ENCODE measurements at places on chromosomes 13 and 19.

- no peak for DNase-seq
Measured at GRCh38 chr13:107421951-107422350, 793.4 kb downstream of the LIG4 start.

DNA sequence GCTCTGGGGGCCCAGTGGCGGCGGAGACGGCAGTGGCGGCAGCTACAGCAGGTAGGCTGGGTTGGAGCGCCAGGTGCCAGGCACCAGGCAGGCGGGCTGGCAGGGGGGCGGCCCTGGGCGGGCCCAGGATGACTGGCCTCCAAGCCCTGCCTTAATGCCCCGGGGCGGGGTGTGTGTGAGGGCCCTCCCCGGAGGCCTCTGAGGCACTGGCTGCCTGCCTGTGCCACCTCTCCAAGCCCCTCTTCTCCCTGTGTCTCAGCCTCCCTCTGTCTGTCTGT, at the start of gene KLK11:
Gene KLK11 (minus strand): TSS at position 63 of the 278 bp plus-strand sequence. CDS start 985 bp downstream, outside the sequence.
- no peak for DNase-seq

- no peak for DNase-seq
Measured at GRCh38 chr13:75224053-75224742, 257.8 kb downstream of the TBC1D4 start.

DNA sequence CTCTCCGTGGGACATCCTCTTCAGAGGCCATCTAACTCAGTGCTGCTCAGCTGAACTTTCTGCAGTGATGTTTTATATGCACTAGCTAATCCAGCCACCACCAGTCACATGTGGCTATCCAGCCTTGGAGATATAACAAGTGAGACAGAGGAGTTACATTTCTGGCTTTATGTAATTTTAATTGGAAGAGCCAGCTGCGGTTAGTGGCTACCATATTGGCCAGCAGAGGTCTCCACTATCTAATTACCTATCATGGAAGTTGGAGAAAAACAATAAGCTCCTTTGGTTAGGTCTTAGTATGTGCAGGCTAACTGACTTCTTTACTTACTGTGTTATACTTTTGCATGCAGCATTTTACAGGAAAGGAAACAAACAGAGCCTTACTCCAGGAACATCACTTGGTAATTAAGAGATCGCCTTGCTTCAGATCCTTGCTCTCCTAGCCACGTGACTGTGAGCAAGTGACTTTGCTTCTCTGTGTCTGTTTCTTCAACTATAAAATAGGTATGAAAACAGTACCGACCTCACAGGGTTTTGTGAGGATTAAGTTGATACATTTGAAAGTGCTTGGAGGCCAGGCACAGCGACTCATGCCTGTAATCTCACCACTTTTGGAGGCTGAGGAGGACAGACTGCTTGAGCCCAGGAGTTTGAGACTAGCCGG, 1.6 kb upstream of the KLK10 start:
- DNase-seq, result no peak

- DNase-seq, result no peak
Measured at GRCh38 chr19:17035842-17036424, 9.3 kb upstream of the CPAMD8 start.

GRCh38 chr19:2327773-2328400, 499 bp downstream of the LSM7 start:
- peak; percentile 42 for DNase-seq

- DNase-seq, result no peak
Measured at GRCh38 chr13:39379118-39379517, 223.9 kb downstream of the LHFPL6 start.

- no peak for DNase-seq
Measured at GRCh38 chr13:31927219-31927653, 104.3 kb upstream of the FRY start.

- no peak for DNase-seq
Measured at GRCh38 chr19:18204394-18205199, 755 bp upstream of the RAB3A start.

- DNase-seq, result no peak
Measured at GRCh38 chr13:111876506-111876905, 190.4 kb upstream of the SOX1 start.

- no peak for DNase-seq
Measured at GRCh38 chr13:65892859-65893258, 1337.3 kb downstream of the PCDH9 start.

DNA sequence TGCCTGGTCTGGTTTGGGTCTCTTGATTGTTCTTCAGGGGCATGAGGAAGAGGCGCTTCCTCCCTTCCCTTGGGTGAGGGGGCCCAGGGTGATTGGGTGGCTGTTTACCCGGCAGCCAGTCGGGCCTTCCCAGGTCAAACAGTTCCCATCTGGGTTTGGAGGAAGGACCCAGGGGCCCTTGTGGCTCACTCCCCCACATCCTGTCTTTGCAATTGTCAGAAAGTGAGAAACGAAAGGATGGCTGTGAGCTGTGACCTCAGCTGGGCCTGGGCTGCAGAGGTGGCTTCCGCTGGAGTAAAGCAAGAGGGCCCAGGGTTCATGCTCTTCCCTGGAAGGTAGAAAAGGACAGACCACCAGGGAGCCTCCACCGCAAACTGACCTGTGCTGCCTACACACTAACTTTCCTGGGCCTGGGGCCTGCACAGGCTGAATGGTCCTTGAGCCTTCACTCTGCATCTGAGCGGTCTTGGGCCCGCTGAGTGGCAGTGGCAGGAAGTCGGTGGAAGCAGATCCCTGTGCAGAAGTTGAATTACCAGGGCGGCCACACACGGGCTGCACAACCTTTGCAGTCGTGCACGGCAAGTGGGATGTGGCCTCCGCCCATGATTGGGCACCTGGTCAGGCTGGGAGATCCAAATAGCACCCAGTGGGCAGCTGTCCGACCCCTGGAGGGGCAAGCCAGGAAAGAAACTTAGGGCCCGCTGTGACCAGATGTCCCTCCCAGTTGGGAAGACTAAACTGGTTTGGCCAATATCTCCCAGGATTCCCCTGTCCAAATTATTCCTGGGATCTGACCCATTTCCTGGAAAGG, 5.3 kb upstream of the CD79A start:
- DNase-seq, result no peak

DNA sequence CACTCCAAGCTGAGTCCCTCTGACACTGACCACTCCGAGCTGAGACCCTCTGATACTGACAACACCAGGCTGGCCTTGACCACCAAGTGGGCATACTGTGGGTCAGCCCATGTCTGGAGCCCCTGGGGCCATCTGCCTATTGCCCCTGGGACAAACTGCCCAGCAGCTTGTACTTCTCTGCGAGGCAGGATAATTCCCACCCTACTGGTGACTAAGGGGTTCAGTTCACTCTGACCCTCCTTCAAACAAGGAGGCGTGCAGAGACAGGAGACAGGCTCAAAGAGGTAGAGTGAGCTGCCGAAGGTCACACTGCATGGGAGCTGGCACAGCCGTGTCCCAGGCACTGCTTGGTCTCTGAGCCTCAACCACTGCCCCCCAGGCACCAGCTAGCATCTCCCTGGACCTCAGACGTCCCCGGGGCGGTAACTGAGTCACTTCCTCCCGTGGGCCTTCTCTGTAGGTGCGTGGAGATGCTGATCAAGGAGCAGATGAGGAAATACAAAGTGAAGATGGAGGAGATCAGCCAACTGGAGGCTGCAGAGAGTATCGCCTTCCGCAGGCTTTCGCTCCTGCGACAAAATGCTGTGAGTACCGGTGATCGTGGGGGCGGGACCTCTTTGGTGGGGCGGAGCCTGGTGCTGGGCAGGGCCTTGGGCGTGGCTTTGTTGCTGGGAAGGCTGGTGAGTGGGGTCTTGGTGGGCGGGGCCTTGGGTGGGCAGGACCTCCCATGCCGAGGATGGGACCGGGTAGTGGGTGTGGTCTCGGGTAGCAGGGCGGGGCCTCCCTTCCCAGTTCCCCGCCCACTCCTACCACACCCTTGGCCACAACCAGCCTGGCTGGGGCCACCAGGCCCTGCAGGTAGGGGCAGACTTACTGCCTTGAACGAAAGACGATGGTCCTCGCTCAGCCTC, 5.8 kb upstream of the USE1 start:
- DNase-seq, result no peak

GRCh38 chr19:6045108-6045507, 65.2 kb downstream of the RFX2 start:
- DNase-seq, result no peak

DNA sequence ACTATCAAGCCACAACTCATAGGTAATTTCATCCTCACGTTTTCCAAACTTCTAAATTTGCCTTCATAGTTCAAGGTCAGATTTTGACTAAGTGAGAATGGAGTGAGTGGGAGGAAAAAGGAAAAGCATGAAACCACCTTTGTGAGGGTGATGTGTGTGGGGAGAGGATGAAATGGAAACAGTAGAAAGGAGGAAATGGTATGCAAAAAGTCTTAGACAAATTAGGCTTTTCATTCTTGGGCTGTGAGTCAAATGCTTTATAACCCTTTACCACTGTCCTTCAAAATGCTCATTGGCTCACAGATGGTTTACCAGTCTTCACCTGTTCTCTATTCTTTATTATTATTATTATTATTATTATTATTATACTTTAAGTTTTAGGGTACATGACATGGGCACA, 127.2 kb downstream of the RAP2A start:
- no peak for DNase-seq

DNA sequence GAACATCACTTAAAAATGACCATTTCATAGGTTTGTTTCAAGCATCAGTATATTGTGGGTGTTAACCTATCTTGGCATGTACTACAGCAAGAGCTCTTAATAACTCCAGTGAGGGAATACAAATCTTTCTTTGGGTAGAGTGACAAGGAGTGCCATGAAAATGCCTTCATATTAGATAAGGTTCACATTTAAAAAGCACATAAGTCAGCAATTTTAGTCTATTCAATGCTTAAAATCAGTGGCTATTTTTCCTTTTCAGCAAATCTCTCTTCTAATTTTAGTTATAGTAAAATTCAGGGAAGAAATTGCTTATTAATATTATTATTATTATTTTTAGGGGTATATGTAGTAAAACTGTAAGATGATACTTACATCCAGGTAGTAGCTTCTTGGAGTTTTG, 291.1 kb downstream of the GPC6 start:
- DNase-seq, result no peak

- no peak for DNase-seq
Measured at GRCh38 chr19:28420811-28421550, 792.0 kb downstream of the UQCRFS1 start.

DNA sequence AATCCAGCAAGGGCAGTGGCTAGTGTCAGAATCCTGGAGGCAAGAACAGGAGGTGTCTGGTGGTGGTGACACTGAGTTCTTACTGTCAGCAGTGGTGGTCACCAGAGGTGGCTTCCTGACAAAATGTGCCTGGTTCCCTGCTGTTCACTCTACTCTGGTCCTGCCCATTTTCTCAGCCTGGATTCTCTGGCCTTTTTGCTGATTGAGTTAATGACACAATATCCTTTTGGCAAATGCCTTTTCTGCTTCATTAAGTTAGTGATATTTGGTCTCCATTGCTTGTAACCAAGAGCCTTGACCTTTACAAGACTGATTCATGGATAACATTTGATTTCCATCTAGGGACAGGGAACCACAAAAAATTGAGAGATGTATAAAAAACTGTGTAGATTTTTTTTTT, 51.1 kb downstream of the RFC3 start:
- no peak for DNase-seq

GRCh38 chr13:99865420-99865930, 106.1 kb downstream of the ZIC5 start:
- no peak for DNase-seq

DNA sequence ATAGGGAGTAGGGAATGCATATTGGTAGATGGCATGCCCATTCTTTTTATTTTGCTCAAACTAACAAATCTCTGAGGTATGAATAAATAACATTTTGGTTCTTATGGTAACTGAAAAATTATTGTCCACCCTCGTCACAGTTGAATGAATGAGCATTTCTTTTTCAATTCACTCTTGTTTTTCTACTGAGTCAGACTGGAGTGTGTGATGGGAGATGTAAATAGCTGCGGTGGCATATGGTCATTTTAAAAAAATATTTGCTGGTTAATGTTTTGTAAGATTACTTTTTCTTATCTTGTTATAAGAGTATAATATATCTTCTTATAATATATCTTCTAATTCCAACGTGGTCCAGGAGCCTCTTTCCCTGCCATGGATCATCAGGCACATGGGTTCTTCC, 586.5 kb downstream of the SLITRK5 start:
- no peak for DNase-seq

- no peak for DNase-seq
Measured at GRCh38 chr13:100497389-100497788, 91.2 kb downstream of the GGACT start.

- no peak for DNase-seq
Measured at GRCh38 chr13:89695343-89696257, 1651.9 kb upstream of the MIR17HG start.

- DNase-seq, result peak; percentile 83
Measured at GRCh38 chr19:58326914-58327726, at the start of gene ZSCAN22. Gene ZSCAN22, plus strand, starts transcription at chr19:58326994. Its CDS starts 7,809 bp downstream, at chr19:58334803.

- no peak for DNase-seq
Measured at GRCh38 chr13:82867284-82867683, 1015.0 kb downstream of the SLITRK1 start.

GRCh38 chr13:110133425-110134235, 173.3 kb downstream of the COL4A1 start:
- DNase-seq, result no peak

DNA sequence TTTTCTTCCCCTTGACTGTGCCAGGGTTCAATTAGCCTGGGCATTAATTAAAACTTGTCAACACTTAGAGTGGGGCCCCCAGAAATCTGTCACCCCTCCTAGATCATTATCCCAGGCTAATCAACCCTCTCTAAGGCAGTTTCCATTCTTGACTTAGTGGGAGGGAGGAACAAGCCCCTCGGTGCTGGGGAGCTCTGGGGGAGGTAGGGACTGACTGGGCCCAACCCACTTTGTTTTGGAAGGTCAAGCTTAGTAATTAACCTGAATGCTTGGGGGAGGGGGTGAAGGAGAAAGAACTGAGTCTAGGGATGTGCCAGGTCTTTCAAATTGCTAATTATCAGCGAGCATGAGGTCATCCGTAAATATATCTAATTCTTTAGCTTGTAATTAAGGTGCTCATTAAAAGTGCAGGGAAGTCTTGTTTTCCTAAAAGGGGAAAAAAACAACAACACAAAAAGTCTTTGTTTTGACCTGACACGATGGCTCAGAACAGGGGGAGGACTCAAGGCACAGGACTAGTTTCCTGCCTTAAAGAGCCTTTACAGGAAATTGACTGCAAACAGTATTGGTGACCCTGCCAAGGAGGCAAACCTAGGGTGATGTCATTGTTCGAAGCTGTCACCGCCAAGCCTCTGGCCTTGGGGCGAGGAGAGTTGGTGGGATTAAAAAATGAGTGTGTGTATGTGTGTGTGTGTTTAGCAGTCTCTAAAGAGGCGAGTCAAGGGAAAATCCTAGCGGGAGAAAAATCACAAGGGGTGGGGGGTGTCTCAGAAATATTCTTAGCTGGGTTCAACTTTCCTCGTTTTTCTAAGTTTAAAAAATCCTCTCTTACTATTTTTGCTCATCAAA, 19.4 kb downstream of the ACTN4 start:
- DNase-seq, result no peak

- DNase-seq, result no peak
Measured at GRCh38 chr13:94928127-94928775, 215.9 kb upstream of the SOX21 start.

- DNase-seq, result no peak
Measured at GRCh38 chr19:48689449-48689848, 6.3 kb upstream of the FUT2 start.

GRCh38 chr13:27830010-27830409, 37.7 kb downstream of the GSX1 start:
- peak; percentile 64 for DNase-seq

- no peak for DNase-seq
Measured at GRCh38 chr13:111008351-111008750, 93.5 kb upstream of the ANKRD10 start.

Measured in stimulated activated CD4-positive, alpha-beta T cell treated with anti-CD3 and anti-CD28 coated beads, Interleukin-1b, Interleukin-23, amount 100 ng/mL, for 4 hours (primary cell).